ENCODE measurements at places on chromosomes 2 and 18.

- DNase-seq: no peak
Measured at GRCh38 chr2:54638103-54638502, 85.4 kb upstream of the EML6 start.

- no peak for DNase-seq
Measured at GRCh38 chr2:74096052-74096451, 51.7 kb downstream of the BOLA3 start.

GRCh38 chr2:196249860-196250259 lies 78.5 kb upstream of the STK17B start:
- no peak for DNase-seq

GRCh38 chr2:166671801-166672200 lies 177.8 kb upstream of the SCN7A start:
- DNase-seq: no peak

DNA sequence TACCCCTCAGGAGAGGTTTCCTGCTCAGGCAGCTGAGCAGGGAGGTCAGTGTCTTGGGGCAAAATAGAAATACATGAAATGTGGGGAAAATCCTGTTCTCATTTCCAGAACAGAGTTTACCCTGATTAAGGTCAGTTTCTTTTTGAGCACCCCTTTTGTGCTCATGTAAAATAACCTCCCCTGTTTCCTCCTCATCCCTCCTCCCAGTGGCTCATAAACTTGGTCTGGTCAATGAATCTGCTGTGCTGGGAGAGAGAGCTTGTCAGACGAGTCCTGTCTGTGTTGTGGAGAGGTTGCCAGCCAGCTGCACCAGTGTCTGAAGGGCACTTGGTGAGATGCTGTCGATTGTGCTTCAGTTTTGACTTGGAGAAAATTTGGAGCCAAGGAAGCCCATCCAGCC lies 48.6 kb downstream of the NTSR2 start:
- DNase-seq: no peak

GRCh38 chr2:49080681-49081080 lies 73.6 kb downstream of the FSHR start:
- no peak for DNase-seq

GRCh38 chr2:22518641-22519040 lies 866.3 kb upstream of the KLHL29 start:
- no peak for DNase-seq

DNA sequence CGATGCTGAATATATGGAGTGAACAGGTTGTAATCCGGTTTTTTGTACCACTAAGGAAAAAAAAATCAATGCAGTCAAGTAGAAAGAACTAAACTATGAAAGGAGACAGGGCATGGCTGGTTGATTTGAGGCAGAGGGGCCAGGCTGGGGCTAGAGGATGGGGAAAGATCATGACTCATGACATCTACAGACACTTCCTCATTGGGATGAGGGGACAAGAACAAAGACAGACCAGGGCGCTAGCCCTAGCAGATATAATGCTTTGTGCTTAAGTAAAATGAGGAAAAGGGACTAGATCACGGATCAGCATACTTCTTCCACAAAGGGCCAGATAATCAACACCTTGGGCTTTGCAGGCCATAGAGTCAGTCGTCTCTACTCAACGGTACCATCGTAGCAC lies 55.8 kb downstream of the ST6GAL2 start:
- no peak for DNase-seq

DNA sequence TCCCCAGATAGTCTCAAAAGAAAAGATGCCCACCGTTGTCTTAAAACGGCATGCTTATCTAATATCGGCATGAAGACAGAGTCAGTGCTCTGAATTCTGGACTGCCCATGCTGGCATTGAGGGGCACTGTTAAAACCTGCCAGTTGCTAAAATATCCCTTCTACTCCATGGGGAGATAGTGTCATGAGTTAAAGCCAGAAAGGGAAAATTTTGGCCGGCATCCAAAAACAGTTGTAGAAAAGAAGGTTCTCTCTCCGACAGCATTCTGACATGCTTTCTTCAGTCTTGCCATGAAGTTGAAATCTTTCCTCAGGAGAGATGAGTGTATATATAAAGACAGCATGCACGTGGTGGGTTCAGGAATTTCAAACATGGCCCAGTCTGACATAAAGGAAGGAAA lies 401.3 kb upstream of the PIK3C3 start:
- no peak for DNase-seq

DNA sequence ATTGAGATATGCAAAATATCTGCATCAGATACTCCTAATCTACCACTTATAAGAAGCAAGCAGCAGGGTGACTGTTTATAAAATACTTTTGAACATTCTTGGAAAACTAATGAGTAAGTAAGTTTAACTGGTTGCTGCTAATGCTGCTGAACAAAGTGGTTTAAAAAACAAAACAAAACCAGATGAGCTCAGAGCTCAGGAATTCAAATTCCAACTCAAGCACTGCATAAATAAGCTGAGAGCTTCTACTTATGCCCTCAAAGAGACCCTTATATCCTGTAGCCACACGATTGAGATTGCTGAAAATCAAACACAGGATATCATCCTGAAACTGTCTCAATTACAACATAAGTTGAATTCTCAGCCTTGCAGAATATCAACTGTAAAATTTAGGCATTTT lies 62.3 kb upstream of the NYAP2 start:
- no peak for DNase-seq

DNA sequence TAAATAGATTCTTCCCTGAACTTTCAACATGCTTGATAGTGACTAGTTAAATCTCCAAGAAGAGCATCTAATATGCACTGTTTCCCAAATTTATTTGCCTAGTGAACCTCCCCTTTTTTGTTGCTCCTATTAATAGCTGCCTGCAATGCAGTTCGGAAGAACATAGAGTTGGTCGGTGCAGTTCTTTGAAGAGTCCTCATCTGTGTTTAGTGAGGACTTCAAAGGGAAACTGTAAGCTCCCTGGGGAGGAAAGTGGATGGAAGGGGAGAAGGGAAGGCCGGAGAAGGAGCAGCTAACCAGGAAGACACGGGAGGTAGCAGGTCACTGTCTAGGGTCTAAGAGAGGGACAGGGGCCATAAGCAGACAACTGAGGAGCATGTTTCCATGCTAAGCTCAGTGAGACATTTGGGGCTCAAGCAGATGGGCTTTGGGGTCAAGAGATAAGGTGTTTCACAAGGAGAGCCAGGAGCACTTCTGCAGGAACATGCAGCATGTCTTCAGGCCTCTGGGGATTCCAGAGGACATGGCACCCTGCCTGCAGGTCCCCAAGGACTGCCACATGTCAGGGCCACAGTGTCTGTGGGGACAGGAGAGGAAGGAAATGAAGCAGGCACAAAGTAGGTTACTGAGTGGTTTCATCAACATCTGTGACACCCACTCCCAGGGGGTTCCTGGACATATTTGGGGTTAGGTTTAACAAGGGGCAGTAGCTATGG lies 48.7 kb upstream of the ANXA4 start:
- peak; percentile 56 for DNase-seq

DNA sequence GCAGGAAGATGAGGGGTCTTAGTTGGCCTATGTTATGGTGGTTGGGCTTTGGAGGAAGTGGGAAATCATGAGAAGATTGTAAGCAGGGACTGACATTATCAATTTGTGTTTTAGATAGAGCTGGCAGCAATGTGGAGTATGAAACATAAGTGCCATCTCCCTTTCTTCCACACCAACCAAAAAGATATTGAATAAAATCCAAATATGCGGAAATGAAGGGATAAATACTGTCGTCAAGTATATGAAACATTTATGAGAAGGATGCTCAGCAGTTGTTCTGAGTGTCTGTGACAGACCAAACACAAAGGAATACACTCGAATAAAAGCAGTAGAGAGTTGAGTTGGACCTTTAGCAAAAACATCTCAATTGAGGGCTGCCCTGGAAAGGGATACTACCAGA lies 1090.0 kb upstream of the ZEB2 start:
- no peak for DNase-seq

- no peak for DNase-seq
Measured at GRCh38 chr2:207749873-207750272, 19.8 kb downstream of the FZD5 start.

DNA sequence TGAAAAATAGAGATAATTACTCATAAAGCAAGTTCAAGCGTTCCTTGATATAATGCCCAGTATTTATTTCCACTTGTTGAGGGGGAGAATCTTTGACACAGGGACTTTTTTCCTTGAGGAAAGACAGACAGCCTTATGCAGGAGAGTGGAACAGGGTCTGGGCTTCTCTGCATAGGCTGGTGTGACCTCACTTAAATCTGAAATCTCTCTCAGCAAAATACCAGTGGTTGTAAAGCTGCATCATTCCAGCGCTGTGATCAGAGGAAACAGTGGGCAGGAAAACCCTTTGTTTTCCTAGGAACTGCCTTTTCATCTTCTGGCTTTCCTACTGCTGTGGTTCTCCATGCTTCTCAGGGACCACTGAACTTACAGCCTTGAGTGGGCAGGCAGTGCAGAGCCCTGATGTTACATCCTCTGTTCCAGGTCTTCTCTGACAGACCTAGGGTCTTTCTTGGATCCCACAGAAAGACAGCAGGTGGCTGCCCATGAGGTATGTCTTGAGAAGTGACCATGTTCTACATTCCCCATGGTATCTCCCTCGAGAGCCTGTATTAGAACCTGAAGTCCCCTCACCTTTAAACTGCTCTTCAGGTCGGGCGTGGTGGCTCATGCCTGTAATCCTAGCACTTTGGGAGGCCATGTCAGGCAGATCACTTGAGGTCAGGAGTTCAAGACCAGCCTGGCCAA lies 17.6 kb upstream of the MAP4K4 start:
- DNase-seq: no peak

DNA sequence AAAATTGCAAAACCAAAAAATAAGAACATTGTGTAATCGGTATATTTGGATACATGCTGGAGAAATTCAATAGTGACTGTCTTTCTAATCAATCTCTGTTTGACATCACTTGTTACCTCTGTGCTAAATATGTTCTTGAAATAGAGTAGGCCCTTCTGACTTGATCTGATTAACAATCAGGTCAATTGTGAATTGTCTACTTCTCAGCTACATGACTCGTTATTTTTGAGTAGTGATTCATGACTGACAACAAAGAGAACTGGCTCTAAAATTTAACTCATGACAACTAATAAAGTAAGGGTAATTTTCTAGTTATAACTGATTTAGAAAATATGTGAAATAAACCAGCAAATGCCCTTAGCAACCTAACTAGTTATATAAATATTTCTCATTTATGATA lies 312.1 kb downstream of the TMX3 start:
- no peak for DNase-seq

- DNase-seq: no peak
Measured at GRCh38 chr2:76749858-76750257, 772.3 kb downstream of the LRRTM4 start.

DNA sequence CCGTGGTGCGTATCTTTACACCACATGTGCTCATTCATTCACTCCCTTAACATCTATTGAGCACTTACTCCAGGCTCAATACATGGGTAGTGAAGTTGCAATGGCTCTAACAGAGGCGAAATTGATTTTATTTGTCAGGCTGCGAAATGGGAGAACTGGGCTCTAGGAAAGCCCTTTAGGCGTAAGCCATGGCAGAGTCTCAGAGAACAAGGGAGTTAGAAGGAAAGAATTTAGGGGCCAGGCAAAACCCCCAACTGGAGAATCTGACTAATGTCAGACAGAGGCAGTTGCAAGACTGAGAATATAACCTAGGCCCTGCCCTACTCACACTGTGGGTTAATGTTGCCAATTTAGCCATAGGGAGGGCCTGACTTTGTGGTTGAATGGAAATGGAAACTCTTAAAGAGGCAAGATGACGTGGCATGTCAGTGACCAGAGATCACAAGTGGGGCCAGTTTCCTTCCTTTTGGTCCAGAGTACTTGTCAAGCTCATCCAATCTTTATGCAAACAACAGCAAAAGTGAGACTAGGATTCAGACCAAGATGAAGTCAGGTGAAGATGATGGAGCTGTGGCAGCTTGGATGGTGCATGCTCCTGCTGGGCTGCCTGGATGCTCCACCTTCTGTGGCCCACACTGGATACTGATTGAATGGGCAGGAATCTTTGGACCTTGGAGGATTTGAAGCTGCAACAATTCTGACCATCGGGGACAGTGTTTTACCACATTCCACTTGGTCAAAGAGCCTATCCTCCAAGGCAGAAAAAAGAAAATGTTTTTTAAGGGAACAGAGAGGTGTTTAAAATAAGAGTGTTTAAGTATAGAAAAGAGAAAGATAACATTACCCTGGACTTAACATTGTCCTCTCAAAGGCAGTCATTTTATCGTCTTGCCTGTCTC lies 92.2 kb downstream of the CAPN13 start:
- no peak for DNase-seq

- no peak for DNase-seq
Measured at GRCh38 chr18:56312551-56313335, 325.6 kb downstream of the TXNL1 start.

DNA sequence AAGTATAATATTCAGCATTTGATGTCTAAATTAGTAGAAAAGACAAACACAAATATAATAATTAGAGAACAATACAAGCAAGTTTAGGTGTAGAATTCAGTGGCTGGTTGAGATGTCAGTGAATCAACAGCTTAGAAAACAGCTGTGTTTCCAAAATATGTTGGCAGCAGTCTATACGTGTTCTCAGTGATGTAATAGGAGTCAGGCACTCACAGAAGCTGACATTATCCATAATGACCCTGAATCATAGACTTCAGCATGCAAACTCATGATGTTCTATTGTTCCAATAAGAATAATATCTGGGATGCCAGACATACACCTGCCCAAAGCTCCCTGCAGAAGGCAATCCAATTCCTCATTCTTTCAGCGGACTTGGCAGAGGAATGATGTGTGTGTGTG lies 164.7 kb downstream of the SLC8A1 start:
- DNase-seq: no peak

DNA sequence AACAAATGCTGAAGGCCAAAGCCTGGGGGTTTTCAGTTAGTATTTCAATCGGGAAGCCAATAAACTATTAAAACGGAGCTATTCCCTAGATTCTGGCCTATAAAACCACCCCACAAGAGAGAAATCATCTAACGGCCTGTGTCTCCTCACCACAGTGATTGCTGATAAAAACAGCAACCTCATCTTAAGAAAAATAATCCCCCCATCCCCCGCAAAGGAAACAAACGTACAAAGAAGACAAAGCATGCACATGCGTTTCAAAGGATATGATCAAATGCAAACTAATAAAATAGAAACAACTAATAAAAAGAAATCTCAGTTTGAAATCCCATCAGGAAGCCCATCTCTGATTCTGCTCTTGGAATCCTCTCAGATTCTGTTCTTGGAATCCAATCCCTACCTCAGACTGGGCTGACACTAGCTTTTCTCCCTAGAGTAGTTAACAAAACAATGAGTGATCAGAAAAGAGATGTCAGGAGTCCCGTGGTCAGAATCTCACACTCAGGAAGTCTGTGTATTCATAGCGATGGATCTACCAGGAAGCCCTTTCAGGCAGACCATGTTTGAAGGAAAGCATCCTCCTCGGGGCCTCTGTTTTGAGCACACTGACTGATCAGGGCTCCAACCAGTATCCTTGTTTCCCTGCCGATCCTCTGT lies 150.7 kb downstream of the THADA start:
- no peak for DNase-seq

DNA sequence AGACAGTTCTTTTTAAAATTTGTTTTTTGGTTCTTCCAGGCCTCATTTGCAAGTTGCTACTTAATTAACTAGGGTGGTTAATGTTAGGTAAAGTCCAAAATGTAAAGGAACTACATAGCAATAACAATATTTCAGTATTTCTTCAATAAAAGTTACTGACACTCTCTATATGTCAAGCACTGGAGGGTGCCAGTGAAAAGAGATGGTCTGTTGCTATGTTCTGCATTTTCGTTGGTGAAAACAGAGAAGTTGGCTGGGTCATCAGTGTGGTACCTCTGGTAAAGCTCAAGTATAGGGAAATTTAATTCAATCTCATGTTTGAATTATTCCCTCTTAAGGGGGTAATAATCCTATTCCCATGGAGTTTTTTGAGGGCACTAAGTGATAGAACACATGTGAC lies 16.3 kb upstream of the SCN1A start:
- DNase-seq: no peak

Data from CD4-positive, alpha-beta T cell treated with Interleukin-12 subunit alpha and Interleukin-12 subunit beta, for 1 hour (primary cell).